ENCODE measurements at places on chromosomes 4 and X.
A peak's percentile ranks its signal among the peaks of the same experiment; 100 is the strongest.

- DNase-seq: no peak
These were observed 34.0 kb upstream of the BMP15 start for GRCh38 chrX:50876551-50876950.

GRCh38 chr4:69156913-69157312 lies 57.6 kb downstream of the UGT2B11 start:
- no peak for DNase-seq

- DNase-seq: no peak
These were observed 5.8 kb upstream of the TET2 start for GRCh38 chr4:105140684-105141490.

DNA sequence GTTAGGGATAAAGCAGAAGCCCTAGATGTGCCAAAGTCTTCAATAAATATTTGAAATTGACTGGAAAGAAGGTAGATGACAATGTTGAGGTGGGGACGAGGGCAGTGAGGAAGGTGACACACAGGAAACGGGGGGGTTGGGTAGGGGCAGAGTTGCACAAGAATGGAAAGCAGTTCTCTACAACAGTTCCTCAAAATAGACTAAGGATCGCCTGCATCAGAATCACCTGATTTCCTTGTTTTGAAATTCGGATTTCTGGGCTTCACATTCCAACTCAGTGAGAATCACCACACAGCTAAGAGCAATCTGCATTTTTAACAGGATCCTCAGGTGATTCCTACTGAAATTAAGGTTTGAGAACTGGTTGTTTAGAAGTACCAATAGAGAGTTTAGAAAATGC lies 70.6 kb downstream of the ARFIP1 start:
- no peak for DNase-seq

GRCh38 chr4:105162123-105162796 lies 15.6 kb downstream of the TET2 start:
- no peak for DNase-seq

GRCh38 chr4:53326535-53326934 lies 39.3 kb downstream of the SCFD2 start:
- DNase-seq: no peak

- no peak for DNase-seq
These were observed 367.3 kb upstream of the CASK start for GRCh38 chrX:42290608-42291007.

DNA sequence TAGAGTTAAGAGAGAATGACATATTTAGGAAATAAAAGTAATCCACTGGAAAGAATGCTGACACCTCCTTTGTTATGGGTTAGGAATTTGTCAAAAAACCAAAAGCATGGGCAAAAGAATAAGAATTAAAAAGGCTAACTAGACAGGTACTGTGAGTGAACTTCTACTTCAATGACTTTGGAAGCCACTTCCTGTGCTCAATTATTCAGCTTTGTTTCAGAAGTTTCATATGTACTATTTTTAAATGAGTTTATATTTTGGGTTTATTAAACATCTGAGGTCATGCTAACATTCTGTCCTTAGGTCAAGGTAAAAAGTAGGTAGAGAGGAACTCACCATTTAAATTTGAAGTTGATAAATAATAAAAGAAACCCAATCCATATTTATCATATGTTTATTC lies 106.7 kb upstream of the CXorf51A start:
- DNase-seq: no peak

DNA sequence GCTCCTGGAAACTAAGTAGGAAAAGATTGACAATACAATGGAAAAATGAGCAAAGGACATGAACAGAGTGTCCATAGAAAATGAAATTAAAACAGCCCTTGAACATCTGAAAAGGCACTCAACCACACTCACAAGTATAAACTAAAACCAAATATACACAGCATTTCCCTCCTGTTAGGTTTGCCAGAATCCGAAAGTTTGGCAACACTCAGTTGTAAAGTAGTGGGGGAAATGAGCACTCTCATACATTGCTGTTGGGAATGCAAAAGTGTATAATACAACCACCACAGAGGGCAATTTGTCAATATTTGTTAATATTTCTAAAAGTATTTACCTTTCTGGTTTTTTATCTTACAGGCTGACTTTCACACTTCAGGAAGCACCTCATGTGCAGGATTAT lies 84.2 kb upstream of the TMEM164 start:
- no peak for DNase-seq

DNA sequence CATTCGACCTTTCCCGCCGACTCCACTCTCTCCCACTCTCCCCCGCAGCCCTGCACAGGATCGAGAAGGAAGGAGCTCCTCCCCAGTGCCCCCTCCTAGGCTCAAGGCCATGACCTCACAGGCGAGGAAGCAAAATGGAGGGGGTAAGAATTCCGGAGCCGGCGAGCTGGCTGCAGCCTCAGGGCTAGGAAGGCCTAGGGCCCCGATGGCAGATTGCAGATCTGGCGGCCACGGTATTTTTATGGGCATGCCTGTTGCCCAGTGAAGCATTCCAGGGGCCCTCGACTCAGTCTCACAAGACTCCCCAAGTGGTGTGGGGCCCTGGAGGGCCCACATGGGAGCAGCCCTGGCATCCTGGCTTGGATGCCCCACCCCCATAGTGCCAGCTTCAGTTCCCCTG lies 942 bp upstream of the L1CAM start:
- DNase-seq: no peak

- DNase-seq: no peak
These were observed 23.6 kb upstream of the VAMP7 start for GRCh38 chrX:155857561-155857960.

DNA sequence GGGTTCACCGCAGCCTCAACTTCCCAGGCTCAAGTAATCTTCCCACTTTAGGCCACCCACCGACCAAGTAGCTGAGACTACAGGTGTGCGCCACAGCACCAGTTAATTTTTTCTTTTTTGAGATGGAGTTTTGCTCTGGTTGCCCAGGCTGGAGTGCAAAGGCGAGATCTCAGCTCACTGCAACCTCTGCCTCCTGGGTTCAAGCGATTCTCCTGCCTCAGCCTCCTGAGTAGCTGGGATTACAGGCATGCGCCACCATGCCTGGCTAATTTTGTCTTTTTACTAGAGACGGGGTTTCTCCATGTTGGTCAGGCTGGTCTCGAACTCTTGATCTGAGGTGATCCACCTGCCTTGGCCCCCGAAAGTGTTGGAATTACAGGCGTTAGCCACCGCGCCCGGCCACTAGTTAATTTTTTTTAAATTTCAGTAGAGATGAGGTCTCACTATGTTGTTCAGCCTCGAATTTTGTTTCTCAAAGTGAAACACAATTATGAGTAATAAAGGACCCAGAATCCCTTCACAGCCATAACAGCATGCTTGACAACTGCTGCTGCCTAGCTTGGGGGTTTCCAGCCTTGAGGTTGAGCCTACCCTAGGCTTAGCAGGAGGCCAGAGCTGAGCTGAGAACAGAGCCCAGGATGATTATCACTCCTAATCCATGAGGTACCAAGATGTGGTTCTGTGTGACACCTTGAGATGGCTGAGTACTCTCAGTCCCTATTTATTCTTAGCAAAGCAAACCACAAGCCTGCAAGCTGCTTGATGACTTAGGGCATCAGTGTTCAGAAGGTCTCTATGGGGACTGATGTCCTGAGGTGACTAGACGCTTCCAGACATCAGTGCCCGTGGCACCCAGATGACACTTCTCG lies 41.6 kb upstream of the NKRF start:
- DNase-seq: no peak

- no peak for DNase-seq
These were observed 25.1 kb downstream of the DDX60 start for GRCh38 chr4:168293386-168293975.

GRCh38 chr4:22070256-22070655 lies 121.7 kb upstream of the KCNIP4 start:
- no peak for DNase-seq

GRCh38 chr4:3712936-3713335 lies 53.2 kb upstream of the ADRA2C start:
- DNase-seq: no peak

DNA sequence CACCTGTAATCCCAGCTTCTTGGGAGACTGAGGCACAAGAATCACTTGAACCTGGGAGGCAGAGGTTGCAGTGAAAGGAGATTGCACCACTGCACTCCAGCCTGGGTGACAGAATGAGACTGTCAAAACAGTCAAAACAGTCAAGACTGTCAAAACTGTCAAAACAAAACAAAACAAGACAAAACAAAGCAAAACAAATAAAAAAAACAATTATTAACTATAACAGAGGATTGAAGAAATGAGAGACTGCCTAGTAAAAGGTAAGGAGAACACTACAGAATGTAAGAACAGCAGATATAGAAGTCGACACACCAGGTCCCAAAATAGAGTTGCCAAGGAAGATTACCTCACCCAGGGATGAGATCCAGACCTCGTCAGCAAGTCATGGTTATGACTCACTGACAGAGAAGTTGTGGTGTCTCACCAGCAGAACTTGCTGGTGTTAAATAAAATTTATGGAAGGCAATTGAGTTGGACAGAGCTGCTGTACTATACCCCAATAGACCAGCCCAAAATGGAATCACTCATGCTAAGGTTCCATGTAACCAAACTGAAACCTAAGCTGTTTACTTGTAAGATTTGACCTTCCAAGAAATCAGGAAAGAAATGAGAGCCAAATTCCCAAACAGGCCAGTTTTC lies 32.1 kb upstream of the GK start:
- DNase-seq: peak; percentile 48

DNA sequence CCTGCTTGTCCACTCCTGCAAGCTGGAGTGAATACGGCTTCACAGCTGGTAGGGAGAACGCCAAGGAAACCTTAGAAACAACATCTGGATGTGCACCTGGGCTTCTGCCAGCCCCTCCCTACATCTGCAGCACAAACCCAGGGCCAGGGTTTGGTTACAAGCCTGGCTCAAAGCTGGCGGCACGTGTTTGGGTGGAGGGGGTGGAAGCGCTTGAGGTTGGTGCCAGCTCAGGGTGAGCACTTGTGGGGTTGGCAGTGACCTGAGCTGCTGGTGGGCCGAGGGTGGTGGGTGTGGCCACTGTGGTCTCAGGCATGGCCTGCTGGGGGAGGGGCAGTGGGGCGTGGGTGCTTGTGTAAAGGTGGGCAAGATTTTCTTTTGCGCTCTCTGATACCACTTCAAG lies 15.6 kb downstream of the ELF4 start:
- no peak for DNase-seq

DNA sequence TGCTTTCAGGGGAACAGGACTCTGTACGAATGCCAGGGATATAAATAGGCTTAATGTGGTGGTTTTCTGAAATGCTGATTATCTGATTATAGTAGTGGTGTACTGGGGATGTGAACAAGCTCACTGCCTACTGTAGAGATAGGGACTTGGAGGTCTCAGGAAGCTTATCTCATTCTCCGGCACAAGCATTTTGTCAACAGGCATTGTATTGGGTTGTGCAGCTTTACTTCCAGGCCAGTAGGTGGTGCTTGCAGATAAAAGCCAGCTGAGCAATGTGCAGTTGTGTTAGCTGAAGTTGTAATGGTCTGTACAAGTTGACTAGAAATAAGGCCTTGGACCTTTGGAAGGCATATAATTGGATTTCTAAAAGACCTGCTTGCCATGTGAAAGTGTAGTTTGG lies 49.5 kb upstream of the TMLHE start:
- no peak for DNase-seq

DNA sequence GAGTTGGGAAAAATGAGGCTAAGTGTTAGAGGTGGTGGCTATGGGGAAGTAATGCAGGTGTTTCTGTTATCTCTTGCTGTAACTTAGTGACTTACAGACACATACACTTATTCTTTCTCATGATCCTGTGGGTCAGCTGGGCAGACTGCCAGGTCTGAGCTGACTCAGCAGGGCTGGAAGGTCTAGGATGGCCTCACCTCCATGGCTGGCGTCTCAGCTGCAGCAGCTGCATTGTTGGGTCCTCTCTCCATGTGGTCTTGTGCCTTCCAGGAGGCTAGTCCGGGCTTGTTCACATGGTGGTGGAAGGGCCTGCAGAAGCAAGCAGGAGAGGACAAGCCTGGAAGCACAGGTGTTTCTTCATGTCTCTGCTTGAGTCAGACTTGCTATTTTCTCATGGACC lies 172.7 kb downstream of the NHS start:
- peak; percentile 54 for DNase-seq

DNA sequence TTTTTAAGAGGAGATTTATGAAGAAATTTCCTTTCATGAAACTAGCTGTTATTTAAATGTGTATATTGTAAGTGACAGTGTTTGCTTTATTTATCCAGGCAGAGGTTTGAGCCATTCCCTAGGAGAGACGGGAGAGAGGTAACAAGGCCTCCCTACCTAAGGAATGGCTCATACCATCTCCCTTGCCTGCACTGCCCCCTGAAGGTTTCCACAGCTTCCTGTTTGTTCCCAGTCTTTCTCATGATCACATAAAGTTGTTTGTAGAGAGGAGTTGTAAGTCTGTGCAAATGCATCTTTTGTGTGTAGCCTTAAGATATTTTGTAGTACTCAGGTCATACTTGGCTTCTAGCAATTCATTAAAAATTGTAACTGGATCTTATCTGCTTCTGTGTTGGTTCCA lies 1504.5 kb upstream of the PCDH10 start:
- DNase-seq: no peak

DNA sequence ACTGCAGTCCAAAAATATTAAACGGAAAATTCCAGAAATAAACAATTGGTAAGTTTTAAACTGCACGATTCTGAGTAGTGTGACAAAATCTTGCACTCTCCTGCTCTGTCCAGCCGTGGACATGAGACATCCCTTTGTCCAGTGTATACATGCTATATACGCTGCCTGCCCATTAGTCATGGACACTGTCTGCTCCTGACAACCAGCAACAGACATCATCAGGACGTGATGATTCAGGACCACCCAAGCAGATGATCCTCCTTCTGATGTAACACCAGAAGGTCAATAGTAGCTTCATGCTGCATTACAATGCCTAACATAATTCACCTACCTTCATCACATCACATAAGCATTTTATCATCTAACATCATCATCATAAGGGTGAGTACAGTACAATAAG lies 36.3 kb downstream of the ATRX start:
- no peak for DNase-seq

DNA sequence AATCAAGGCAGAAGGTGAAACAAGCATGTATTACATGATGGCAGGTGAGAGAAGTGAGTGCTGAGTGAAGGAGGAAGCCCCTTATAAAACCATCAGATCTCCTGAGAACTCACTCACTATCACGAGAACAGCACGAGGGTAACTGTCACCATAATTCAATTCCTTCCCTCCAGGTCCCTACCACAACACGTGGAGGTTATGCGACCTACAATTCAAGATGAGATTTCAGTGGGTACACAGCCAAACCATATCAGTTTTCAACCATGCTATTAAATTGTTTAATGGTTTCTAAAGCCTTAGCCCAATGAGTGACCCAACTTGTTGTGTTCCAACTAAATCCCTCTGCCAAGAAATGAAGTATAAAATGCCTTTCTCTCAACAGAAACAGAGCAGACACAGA lies 519.8 kb downstream of the GBA3 start:
- DNase-seq: no peak

DNA sequence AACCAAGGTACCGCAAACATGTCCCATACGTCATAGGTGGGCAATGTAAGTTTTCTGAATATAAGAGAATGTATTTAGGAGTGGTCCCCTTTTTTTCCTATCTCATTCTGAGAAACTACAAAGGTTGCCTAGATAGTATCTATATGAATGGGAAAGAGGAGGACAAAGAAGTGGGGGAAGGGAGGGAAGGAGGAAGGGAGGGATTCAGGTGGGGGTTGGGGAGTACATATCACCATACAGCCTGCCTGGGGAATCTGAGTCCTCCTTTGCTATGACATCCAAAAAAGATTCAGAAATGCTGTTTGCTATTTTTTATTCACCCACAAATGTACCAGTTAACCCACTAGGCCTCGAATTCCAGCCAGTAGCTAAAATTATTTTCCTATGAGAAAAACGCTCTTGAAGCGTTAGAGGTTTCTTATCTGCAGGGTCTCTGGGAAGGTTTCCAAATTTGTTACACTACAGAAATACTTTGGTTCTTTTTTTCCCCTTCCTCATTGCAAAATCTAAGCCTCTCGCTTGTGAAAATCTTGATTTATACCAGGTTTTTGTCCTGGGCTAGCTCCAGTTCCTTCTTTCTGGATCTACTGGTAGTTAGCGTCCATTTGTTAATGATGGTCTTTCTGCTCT lies 212.9 kb downstream of the NSUN7 start:
- DNase-seq: no peak
